Activated CD4-positive, alpha-beta T cell treated with anti-CD3 and anti-CD28 coated beads, Interleukin-2, amount 10 ng/mL, durations not matched to agents 7 days and 5 days (primary cell): ENCODE measurements at places on chromosomes 1 and 21.
A peak's percentile ranks its signal among the peaks of the same experiment; 100 is the strongest.

DNA sequence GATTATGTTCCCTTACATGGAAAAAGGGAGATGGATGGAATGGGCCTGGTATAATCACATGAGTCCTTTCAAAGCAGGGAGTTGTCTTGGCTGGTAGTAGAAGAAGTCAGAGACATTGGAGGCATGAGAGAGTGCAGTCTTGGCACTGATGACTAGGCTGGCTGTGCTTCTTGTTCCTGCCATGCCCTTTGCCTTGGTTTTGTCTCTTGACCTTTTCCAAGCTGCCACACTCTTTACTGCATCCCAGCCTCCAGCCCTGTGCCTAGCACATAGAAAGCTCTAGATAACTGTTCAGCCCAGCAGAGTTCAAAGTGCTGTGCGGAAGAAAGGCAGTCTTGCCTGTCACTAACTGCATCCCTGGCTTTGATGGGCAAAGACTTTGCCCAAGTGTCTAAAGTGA is 412.6 kb downstream of the PRDM2 start:
- H3K27me3 ChIP-seq = no peaks in the 10 kb centered on the region
- H3K36me3 ChIP-seq = no peaks in the 10 kb centered on the region
- H3K4me1 ChIP-seq = peaks cover 9% of the 10 kb centered on the region
- no peak overlapping the region for H3K27ac ChIP-seq
- no peak overlapping the region for H3K4me3 ChIP-seq

GRCh38 chr1:206606867-206607266 is 5.4 kb downstream of the EIF2D start:
- H3K27me3 ChIP-seq = no peaks in the 10 kb centered on the region
- H3K4me1 ChIP-seq = peaks cover 34% of the 10 kb centered on the region
- DNase-seq = no peak
- H3K4me3 ChIP-seq = no peak overlapping the region
- H3K36me3 ChIP-seq = peaks cover 26% of the 10 kb centered on the region
- H3K27ac ChIP-seq = no peak overlapping the region

- no peak overlapping the region for H3K27ac ChIP-seq
- H3K4me1 ChIP-seq = peaks cover 7% of the 10 kb centered on the region
- H3K4me3 ChIP-seq = no peak overlapping the region
- H3K36me3 ChIP-seq = peaks cover 2% of the 10 kb centered on the region
Observed at GRCh38 chr1:187096689-187097088, 267.9 kb downstream of the PLA2G4A start.

DNA sequence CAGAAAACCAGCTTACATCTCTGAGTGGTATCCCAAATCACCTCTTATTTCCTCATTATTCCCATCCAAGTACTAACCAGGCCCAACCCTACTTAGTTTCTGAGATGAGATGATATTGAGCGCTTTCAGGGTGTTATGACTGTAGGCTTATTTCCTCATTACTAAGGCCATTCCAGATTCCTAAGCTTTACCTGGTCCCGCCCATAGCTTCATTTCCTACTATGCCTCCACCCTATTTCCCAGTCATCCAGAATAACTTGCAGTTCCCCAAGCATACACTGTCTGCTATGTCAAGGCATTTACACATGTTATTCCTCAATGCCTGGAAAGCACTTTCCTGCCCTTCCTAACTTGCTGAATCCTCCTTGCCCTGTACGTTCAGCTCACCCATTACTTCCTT is 79.3 kb upstream of the SPAG17 start:
- no peaks in the 10 kb centered on the region for H3K27me3 ChIP-seq
- no peak overlapping the region for H3K27ac ChIP-seq

GRCh38 chr1:174152427-174152826 is 6.9 kb upstream of the RABGAP1L start:
- H3K36me3 ChIP-seq = peaks cover 6% of the 10 kb centered on the region
- H3K4me1 ChIP-seq = peaks cover 52% of the 10 kb centered on the region
- no peak overlapping the region for H3K4me3 ChIP-seq
- no peak for DNase-seq

- no peak overlapping the region for H3K27ac ChIP-seq
- DNase-seq = no peak
- no peaks in the 10 kb centered on the region for H3K36me3 ChIP-seq
Observed at GRCh38 chr1:154902938-154903566, 33.0 kb upstream of the KCNN3 start.

GRCh38 chr1:167057241-167057688 is 32.9 kb downstream of the GPA33 start:
- no peak overlapping the region for H3K27ac ChIP-seq
- no peaks in the 10 kb centered on the region for H3K36me3 ChIP-seq
- H3K27me3 ChIP-seq = no peaks in the 10 kb centered on the region
- peak; percentile 55 for DNase-seq
